Eye (tissue), 1 donor: ENCODE measurements at places on chromosomes 4 and X.

- no peak for DNase-seq
Measured at GRCh38 chr4:138802499-138802898, 213.1 kb upstream of the NOCT start.

GRCh38 chrX:13579661-13580060 lies 10.3 kb downstream of the EGFL6 start:
- no peak for DNase-seq

- DNase-seq = no peak
Measured at GRCh38 chr4:111666826-111667360, 478.4 kb upstream of the FAM241A start.

- no peak for DNase-seq
Measured at GRCh38 chrX:13092455-13092941, 48.1 kb upstream of the FAM9C start.

- no peak for DNase-seq
Measured at GRCh38 chr4:130985371-130985770, 1889.4 kb downstream of the C4orf33 start.

- peak; percentile 59 for DNase-seq
Measured at GRCh38 chr4:4843635-4844291, 15.7 kb upstream of the MSX1 start.

GRCh38 chr4:88285235-88285653 lies 883 bp upstream of the PPM1K start:
- no peak for DNase-seq

DNA sequence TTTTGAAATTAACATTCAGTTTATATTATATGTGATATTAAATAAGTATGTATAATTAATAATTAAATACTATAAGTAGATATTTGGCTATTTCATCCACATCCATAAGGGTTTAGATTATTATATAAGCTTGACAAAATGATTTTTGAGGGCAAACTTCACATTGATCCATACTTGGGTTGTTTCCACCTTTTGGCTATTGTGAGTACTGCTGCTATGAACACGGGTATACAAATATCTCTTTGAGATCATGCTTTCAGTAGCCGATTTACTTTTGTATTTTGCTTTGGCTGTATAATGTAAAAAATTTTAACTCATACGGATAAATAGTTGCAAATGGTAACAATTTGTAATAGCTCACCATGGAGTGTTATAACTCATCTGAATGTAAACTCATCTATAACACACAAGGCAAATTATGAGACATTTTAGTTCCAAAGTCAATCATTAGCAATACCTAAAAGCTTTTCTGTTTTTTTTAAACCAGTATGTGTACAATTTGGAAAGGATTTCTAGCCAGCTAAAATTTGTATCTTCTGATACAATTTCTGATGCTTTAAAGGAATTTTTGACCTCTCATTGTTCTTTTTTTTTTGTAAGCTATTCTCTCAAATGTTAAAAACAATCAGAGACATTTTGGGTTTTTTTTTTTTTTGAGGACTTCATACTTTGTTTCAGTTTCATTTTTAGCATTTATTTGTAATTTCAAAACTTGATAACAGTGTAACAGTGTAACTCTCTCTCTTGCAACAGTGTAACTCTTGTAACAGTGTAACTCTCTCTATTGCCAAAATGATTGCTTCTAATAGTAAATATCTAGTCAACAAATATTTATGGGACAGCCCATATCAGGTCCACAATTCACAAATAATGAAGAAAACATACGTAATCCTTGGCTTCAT lies 51.8 kb upstream of the ARX start:
- DNase-seq = no peak

DNA sequence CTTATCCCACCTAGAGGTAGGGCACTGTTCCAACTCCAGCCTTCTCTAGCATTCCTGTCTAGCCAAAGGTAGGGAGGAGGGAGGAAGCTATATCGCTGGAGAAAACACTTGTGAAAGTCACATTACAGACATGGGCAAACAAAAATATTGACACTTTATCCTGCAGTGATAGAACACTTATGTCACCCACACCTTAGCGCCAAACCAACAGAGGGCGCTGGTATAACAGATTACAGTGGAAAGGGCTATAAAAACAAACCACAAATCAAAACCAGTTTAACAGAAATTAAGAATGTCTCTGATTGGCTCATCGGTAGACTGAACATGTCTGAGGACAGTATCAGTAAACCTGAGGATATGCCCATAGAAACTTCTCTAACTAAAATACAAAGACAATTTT lies 451.3 kb downstream of the TLL1 start:
- no peak for DNase-seq

- no peak for DNase-seq
Measured at GRCh38 chr4:40192114-40193015, 4.5 kb upstream of the RHOH start.

- peak; percentile 40 for DNase-seq
Measured at GRCh38 chr4:123250843-123251242, 145.8 kb upstream of the SPRY1 start.

DNA sequence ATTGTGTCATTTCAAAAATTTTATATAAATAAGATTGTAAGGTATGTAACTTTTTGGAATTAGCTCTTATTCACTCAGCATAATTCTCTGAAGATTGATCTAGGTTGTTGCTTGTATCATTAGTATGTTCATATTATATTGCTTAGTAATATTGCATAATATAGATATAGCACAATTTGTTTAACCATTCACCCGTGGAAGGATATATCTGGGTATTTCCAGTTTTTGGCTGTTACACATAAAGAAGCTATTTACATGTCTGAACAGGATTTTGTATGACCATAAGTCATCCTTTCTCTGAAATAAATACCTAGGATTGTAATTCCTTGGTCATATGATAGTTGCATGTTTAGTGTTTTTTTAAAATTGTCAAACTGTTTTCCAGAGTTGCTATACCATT lies 82.5 kb downstream of the CPEB2 start:
- no peak for DNase-seq

DNA sequence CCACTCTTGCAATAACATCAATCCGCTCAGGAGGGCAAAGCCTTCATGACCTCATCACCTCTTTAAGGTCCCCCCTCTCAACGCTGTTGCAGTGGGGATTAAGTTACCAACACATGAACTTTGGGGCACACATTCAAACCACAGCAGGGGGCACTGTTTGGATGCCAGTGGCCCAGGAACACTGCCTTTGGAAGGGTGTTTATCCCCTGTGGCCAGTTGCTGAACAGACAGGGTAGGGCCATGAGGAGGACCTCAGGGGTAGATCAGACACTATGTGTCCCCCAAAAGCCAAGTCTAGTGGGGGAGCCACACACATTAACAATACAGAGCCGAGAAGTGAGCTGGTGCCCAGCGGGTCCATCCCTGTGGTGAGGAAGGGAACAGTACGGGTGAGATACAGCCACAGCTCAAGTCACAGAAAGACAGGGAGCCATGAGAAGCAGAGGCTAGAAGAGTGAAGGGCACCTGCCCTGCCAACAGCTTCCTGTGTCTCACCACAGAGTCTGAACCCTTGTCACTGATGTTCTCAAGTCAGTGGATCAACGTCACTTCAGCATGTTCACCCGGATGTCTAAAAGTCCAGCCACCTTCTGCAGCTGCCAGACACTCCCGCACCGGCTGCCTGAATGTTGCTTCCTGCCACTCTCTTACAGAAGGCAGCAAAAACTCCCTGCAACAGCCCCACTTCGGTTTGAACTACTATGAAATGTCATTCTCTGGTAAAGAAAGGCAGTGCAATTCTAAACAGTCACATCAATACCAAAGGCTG lies 19.9 kb upstream of the MXD4 start:
- DNase-seq = no peak

- no peak for DNase-seq
Measured at GRCh38 chr4:40601641-40602040, 28.0 kb downstream of the RBM47 start.

- no peak for DNase-seq
Measured at GRCh38 chr4:39054497-39054896, 7.5 kb upstream of the KLHL5 start.

DNA sequence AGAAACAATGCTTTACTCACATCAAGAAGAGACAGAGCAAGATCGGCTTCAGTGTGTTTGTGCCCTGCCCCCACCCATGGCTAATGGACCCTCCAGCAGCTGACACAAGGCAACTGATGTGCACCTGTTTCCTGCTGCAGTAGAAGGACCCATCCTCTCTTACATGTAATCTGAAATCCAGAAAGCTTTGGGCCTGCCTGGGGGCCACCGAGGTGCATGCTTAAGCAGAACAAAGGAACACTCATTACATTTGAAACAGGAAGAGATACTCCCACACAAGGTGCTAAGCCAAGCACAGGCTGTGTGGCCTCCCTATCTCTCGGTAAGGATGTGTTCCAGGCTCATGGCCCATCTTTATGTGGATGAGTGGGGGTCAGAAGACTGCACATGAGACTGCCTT lies 338.0 kb downstream of the SPOCK3 start:
- no peak for DNase-seq

DNA sequence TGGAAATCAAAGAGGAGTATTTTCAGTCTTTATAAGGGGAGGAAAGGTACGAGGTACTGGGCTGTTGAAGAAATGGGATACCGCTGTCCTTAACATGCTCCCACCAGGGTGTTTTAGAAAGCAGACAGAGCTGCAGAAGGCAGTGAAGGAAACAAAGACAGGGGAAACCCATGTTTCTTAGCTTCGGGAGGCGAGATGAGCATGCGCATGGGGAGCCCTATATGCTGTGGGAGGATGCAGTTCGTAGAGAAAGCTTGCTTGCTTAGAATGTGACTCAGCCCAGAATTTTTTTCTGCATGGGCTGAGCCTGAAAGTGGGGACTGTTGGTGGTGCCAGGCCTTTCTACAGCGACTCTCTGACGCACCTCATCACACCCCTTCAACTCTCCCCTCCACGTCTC lies 28.8 kb upstream of the SCOC start:
- no peak for DNase-seq

DNA sequence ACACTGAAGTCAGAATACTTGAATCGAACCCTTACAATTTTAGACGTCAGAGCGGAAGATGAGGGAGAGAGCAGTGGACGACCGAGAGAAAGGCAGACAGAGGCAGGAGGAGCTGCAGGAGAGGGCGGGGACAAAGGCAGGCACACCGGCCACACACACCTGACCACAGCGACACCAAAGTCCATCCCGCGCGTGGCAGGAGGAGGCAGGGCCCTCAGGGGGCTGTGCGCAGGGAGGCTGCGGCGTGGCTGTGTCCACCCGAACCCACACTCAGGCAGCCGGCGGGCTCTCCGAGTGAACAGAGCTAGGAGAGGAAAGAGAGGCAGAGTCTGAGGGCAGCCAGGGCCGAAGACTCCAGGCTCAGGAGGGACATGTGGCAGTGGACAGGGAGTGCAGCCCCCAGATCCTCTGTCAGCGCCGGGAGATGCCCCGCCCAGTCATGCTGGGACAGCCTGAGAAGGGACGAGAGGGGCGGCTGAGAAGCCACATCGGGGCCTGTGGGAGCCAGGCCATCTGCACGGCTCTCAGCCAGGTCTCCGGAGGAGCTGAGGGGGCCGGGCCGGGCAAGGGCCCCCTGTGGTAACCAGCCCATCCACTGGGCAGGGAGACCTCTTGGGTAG lies 20.1 kb downstream of the GAK start:
- no peak for DNase-seq

GRCh38 chr4:69057620-69058409 lies 38.5 kb upstream of the UGT2B7 start:
- DNase-seq = peak; percentile 45

GRCh38 chrX:50941638-50942037 lies 31.1 kb downstream of the BMP15 start:
- no peak for DNase-seq

GRCh38 chr4:41043465-41043864 lies 170.9 kb downstream of the APBB2 start:
- DNase-seq = no peak

- DNase-seq = no peak
Measured at GRCh38 chr4:150126864-150127203, 48.6 kb downstream of the DCLK2 start.

- no peak for DNase-seq
Measured at GRCh38 chrX:154541896-154542722, 4.5 kb downstream of the G6PD start.
